ENCODE measurements at places on chromosomes 5 and 9.

GRCh38 chr9:116806075-116806474, 119.0 kb downstream of the TRIM32 start:
- H3K27ac ChIP-seq: no peak overlapping the region
- H3K36me3 ChIP-seq: no peaks in the 10 kb centered on the region
- no peaks in the 10 kb centered on the region for H3K27me3 ChIP-seq
- no peak overlapping the region for H3K4me3 ChIP-seq

DNA sequence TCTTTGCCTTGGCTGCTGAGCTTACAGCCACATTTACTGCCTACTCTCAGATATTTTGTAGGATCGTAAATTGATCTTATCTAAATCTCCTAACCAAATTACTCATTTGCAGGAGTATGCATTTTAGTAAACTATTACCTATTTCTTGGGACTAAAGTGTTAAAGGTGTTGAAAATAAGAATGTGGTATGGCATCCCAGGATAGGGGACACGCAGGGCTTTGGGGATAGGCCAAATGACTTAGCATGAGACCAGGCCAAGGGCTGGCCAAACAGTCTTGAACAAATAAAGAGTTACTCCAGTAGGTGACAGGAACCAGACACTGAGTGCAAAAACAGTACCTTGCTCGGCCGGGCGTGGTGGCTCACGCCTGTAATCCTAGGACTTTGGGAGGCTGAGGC, 25.1 kb downstream of the TBC1D2 start:
- H3K4me3 ChIP-seq: no peak overlapping the region
- H3K4me1 ChIP-seq: no peaks in the 10 kb centered on the region
- H3K36me3 ChIP-seq: peaks cover 19% of the 10 kb centered on the region
- H3K27me3 ChIP-seq: no peaks in the 10 kb centered on the region
- no peak for DNase-seq

DNA sequence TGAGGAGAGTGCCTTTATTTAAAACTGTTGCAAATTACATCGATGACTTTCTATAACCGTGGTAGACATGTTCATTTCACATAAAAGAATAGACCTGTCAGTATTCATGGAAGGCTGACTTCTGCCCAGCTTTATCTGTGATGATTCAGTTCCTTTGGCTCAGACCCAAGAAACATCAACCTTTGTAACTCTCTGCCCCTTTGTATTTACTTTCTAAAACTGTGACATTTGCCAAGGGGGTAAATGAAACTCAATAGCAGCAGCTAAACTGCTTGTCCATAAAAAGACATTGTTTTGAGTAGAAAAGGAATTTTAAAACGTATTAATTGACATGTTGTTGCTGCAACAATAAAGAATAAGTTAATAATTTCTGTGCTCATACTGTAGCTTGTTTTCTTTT, 137.8 kb upstream of the ANKH start:
- H3K27ac ChIP-seq: no peak overlapping the region
- no peak for DNase-seq
- no peak overlapping the region for H3K4me3 ChIP-seq
- H3K36me3 ChIP-seq: no peaks in the 10 kb centered on the region

DNA sequence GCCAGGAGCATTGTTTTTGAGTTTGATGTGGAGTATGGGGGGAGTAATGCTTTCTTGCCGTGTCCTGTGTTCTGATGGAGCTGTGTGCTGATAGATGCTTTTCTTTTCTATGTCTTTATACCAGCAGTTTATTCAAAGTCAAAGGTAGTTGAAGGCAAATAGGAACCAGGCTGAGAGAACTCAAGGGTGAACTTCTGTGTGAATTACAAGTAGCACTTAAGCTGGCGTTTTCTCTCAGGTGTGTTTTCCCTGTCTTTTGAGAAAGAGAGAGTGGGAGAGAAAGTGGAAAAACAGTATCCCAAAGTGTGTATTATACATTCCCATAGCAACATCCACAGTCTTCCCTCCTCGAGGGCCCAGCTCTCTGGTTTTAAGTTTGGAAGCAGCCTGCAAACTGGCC, 1.5 kb downstream of the TNFAIP8 start:
- H3K36me3 ChIP-seq: no peaks in the 10 kb centered on the region
- H3K27ac ChIP-seq: no peak overlapping the region
- H3K27me3 ChIP-seq: no peaks in the 10 kb centered on the region
- H3K4me3 ChIP-seq: no peak overlapping the region
- DNase-seq: no peak

- no peak for DNase-seq
- no peak overlapping the region for H3K27ac ChIP-seq
- H3K27me3 ChIP-seq: no peaks in the 10 kb centered on the region
- H3K4me3 ChIP-seq: no peak overlapping the region
Observed at GRCh38 chr9:75993434-75993833, 103.0 kb downstream of the PCSK5 start.

GRCh38 chr5:179278119-179278518, 67.1 kb downstream of the ADAMTS2 start:
- no peak for DNase-seq
- H3K4me3 ChIP-seq: no peak overlapping the region
- no peaks in the 10 kb centered on the region for H3K27me3 ChIP-seq
- no peak overlapping the region for H3K27ac ChIP-seq

DNA sequence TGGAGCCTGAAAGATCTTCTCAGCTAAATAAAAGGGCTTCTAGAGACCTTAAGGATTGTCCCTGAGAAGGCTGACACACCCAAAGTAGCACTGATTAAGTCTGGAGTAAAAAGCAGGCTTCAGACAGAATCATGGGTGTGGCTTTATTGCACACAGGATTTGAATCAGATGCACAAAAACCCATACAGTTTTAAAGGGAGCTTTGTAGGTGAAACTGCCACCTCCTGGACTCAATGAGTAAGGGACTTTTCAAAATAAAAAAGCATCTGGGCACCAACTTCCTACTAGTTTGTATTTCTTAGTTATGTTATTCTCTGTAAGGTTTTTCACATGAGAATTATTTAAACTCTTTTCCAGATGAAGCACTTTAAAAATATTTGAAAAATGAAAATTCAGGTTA, 129.4 kb downstream of the EDIL3 start:
- no peaks in the 10 kb centered on the region for H3K4me1 ChIP-seq
- H3K27ac ChIP-seq: no peak overlapping the region
- no peaks in the 10 kb centered on the region for H3K27me3 ChIP-seq
- no peak for DNase-seq

- no peak overlapping the region for H3K4me3 ChIP-seq
- H3K27ac ChIP-seq: no peak overlapping the region
- H3K4me1 ChIP-seq: no peaks in the 10 kb centered on the region
- DNase-seq: no peak
Observed at GRCh38 chr5:354581-355378, 33.3 kb downstream of the AHRR start.

DNA sequence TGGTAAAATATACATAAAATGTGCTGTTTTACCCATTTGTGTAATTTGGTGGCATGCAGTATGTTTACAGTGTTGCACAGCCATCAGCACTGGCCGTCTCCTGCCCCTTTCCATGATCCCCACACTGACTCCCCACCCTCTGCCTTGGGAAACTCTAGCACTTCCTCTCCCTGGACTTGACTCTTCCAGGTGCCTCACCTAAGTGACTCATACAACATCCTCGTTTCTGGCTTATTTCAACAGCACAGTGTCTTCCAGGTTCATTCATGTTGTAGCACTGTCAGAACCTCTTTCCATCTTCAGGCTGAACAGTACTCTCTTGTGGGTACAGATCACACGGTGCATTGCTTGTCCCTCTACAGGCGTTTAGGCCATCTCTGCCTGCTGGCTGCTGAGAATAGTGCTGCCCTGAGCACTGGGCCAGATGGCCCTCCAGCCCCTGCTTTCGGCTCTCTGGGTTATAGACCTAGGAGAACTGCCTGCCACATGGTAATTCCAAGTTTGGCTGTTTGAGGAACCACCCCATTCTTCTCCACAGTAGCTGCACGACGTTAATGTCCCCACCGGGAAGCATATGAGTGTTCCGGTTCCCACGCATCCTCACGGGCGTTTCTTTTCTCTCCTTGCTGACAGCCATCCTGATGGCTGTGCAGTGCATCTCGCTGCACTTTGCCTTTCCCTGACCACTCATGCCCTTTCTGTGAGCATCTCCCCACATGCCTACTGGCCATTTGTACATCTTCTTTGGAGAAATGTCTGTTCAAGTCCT, 211.8 kb downstream of the FANCC start:
- H3K36me3 ChIP-seq: no peaks in the 10 kb centered on the region
- peaks cover 4% of the 10 kb centered on the region for H3K4me1 ChIP-seq
- no peak overlapping the region for H3K27ac ChIP-seq
- H3K27me3 ChIP-seq: no peaks in the 10 kb centered on the region
- no peak for DNase-seq

DNA sequence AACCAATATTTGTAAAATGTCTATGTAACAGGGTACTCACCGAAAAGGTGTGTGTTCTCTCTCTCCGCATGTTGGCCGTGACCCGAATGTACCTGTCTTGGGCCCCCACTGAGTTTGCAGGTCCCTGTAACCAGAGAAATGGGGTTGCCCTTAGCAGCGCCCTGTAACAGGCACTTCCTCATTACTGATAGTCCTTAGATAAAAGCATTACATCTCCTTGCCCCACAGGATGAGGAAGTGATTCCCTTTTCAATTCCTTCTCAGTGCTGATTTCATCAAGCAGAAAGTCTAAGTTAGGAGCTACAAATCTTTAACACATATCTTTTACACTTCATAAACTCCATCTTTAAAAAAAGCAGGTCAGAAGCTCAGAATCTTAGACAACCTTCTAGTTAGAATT, 15.2 kb upstream of the HMHB1 start:
- H3K27me3 ChIP-seq: no peaks in the 10 kb centered on the region
- H3K4me1 ChIP-seq: peaks cover 6% of the 10 kb centered on the region
- H3K36me3 ChIP-seq: no peaks in the 10 kb centered on the region
- DNase-seq: no peak
- no peak overlapping the region for H3K4me3 ChIP-seq
- no peak overlapping the region for H3K27ac ChIP-seq

DNA sequence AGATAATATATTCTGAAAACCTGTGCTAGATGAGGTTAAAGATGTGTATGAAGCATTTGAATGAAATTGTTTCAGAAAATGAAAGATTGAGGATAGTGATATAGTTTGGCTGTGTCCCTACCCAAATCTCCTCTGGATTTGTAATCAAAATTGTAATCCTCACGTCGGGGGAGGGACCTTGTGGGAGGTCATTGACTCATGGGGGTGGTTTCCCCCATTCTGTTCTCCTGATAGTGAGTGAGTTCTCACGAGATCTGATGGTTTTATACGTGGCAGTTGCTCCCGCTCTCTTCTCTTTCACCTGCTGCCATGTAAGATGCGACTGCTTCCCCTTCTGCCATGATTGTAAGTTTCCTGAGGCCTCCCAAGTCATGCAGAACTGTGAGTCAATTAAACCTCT, 2.0 kb upstream of the TEX48 start:
- no peak for DNase-seq
- no peak overlapping the region for H3K27ac ChIP-seq
- H3K4me1 ChIP-seq: no peaks in the 10 kb centered on the region
- no peaks in the 10 kb centered on the region for H3K36me3 ChIP-seq
